Peyer's patch (tissue), 4 donors: ENCODE measurements at places on chromosomes 1 and 21.

GRCh38 chr1:7948960-7949359, 8.3 kb upstream of the TNFRSF9 start:
- DNase-seq = no peak

DNA sequence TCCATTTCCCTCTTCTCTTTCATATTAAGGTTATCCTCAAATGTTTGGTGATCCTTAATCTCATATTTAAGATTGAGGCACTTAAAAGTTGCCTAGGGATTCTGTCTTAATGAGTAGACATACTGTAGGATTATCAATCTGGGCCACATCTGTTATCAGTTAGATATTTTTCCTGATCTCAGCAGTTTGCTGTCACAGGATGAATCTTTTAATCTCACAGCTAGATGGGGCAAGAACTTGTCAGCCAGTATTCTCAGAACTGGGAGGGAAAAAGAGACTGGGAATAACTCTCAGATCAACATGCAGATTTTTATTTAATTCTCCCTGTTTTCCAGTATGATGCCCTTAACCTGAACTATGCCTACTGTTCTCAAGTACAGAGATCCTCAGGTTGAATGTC, 14.0 kb downstream of the ZNF644 start:
- no peak for DNase-seq

DNA sequence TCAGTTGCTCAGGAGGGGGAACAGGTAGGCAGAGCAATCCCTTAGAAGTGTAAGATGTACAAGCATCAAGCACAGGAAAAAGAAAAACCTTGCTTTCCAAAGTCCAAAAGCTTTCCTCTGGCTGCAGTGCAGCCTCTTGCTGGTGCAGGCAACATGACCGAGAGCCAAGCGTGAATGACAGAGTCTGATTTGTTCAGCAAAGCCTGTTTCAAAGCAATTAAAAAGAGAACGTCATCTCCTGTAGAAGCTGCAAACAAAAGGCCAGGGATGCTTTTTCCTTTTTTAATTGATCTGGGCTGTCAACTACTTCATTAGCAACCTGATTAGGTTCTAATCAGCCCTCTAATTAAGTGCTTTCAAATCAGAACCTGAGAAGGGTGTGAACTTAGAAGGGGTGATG, 38.2 kb upstream of the PLA2G2C start:
- no peak for DNase-seq

DNA sequence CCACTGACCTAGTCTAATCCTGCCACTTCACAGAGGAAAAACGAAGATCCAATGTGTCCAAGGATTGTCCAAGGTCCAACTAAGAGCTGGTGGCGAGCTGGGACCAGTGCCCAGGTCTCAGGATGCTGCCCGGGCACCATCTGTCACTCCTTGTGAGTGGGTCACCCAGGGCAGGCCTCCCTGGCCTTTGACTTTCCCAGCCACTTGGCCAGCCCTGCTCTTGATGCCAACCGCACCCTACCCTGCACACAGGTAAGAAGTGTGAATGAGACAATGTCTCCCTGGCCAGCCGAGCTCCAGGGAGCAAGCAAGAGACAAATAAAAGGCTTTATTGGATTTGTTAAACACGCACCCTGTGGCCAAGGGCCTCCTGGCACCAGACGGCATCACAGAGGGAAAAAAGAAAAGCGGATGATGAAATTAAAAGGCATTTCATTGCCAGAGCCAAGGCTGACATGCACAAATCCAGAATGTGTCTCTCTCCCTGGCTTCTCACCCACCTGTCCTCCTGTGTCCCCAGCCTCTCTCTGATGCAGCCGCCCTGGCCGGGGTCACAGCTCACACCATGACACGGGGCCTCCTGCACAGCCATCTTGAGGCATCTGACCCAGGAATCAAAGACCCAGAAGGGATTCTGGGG, 72.8 kb downstream of the CAMK2N1 start:
- DNase-seq = no peak

- DNase-seq = no peak
Observed at GRCh38 chr1:54697896-54698295, 17.8 kb upstream of the TTC4 start.

DNA sequence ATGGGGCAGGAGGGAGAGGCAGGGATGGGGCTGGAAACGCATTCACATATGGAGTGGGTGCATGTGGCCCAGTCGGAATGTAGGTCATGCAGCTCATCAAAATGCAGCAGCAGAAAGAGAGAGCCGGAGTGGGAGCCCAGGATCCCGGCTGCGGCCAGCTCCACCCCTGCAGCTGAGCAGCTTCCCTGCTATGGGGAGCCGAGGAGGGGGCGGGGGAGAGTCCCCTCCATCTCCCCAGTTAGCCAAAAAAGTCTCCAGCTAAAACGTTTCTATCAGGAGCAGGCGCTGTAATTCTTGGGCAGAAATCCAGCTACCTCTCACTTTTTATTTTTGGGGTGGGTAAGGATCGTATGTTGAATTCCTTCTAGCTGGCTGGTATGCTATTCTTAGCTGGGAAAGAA, 39.7 kb downstream of the MRPL37 start:
- DNase-seq = no peak

DNA sequence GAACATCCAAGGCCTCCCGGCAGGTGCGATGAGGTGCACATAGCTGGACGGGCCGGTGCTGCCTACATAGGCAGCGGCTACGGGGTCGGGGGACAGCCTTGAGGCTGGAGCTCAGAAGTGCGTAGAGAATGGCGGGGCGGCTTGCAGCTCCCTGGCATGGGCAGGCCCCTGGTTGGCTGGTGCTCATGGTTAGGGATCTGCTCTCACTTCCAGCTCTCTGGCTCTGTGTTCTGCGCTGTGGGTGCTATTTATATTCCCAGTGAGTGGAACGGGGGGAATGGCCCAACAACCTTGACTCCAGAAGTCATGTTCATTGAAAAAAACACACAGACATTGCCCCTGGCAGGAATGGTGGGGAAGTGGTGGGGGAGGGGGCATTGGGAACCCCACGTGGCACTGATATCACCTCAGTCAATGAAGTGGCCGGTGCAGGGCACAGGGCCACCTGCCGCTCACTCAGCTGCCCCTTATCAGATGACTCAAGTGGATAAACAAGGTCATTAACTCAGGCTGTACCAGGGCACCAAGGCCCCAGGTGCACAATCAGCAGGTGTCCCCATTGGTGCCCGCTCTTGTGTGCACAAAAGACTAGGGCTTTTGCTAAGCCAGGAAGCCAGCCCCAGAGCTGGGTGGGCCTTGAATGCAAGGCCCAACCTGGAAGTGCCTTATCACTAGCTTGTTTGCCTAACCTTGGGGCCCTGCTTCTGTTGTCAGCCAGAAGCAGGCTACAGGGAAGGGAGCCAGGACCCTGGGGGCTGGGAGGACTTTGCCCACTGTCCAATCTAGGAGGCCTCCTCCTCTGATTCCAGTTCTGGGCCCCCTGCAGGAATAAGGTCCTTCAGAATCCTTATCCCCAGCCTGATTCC, at the start of gene NR0B2:
Gene NR0B2, minus strand, starts transcription at position 222 of the 866 bp plus-strand sequence. Its CDS starts 35 bp downstream, at position 187.
- DNase-seq = peak; percentile 88

- no peak for DNase-seq
Observed at GRCh38 chr1:6094801-6095505, 49.3 kb downstream of the KCNAB2 start.

DNA sequence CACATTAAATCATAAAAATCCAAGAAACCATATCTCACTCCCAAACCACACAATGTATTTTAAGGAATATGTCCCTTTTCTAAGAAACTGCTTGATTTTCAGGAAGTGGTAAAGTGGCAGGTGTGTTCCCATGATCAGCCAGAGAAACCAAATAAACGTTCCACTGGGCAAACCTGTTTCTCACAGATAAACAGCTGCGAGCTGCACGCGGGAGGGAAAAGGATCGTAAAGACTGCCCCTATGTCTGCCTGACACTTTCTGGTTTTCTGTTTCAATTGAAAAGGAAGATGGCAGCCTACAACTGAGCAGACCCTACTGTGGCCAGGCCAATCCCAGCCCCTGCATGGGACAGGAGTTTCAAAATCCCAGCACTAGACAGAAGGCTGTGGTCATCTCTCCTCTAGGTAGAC, 36.6 kb downstream of the HIVEP3 start:
- DNase-seq = no peak

DNA sequence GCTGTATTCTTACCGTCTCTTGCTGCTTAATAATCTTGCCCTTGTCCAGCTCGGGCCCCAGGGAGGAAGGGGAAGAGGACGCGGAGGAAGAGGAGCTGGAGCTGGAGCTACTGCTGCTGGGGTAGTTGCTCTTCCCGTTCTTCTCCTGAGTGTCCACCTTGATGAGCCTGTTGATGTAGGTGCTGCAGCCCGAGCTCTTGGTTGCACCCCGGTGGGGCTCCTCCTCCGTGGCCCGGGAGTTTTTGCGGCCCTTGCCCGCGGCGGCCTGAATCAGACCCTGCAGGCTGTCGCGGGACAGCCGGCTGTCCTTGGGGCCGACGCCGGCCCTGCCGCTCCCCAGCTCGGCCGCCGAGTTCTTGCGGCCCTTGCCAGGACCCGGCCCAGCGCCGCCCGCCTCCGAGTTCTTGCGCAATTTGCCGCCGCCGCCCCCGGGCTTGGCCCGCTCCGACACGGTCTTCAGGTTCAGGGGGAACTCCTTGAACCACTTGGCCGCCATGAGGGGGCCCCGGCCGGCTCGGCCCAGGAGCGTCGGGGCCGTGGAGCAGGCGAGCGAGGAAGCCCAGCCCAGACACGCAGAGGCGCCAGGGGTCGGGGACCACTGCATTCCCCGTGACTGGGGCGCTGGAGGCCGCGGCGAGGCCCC, 475 bp upstream of the TDRD10 start:
- no peak for DNase-seq

- DNase-seq = no peak
Observed at GRCh38 chr1:206716870-206717673, 32.4 kb downstream of the MAPKAPK2 start.

DNA sequence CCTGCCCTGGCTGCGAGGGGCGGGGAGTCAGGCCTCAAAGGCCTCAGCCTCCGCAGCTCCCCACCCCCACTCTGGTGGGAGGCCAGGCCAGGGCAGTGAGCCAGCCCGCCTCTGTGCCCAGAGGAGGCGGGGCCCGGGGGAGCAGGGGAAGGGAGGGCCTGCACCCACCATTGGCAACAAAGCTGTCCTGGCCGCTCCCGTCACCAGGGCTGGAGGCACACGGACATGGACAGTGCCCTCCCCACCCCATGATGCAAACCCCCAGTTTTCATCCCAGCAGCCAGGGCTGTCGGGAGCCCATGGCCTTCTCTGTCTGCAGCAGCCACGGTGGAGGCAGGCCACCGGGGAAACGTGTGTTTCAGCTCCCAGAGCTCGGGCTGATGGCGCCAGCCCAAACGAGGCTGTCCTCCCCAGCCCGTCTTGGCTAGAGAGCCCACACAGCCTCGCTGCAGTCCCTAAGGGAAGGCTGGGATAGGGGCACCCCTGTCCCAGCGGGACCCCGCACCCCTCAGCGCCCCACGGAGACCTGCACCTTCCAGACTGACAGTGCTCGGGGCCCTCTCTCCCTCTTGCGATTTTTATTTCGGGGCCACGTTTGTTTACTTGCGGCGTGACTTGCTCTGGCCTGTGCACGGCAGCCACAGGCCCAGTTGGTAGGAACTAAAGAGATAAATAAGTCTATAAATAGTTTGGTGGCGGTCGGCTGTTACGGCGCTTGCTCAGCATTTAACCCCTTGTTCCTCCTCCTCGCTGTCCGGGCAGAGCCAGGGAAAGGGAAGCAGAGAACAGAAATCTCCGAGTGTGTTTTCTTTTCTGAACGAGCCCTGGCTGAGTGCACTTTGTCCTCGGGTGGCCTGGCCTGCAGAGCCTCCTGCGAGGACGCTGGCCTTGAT, 101.8 kb downstream of the PRDM16 start:
- no peak for DNase-seq

- DNase-seq = no peak
Observed at GRCh38 chr21:39319251-39319756, 5.9 kb upstream of the BRWD1 start.

DNA sequence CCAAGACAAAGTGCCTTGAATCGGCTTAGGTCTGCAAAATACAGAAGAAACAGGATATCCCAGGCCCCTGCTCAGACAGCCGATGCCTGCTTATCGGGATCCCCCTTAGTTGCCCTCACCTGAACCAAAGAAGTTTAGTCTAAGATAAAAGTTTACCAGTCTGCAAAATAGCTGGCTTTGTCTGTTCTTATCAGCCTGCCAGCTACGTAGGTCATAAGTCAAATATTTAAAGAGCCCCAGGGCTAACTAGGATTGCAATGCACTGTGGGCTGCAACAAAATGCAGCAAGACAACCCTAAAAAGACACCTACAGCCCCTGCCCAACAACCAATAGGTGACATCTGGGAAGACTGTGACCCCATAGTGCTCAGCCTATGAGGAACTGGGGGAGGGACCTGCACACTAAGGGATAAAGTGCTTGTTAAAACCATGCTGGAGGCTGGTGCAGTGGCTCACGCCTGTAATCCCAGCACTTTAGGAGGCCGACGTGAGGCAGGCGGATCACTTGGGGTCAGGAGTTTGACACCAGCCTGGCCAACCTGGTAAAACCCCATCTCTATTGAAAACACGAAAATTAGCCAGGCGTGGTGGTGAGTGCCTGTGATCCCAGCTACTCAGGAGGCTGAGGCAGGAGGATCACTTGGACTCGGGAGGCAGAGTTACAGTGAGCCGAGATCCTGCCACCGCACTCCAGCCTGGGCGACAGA, 27.4 kb downstream of the LRRC3 start:
- DNase-seq = no peak

DNA sequence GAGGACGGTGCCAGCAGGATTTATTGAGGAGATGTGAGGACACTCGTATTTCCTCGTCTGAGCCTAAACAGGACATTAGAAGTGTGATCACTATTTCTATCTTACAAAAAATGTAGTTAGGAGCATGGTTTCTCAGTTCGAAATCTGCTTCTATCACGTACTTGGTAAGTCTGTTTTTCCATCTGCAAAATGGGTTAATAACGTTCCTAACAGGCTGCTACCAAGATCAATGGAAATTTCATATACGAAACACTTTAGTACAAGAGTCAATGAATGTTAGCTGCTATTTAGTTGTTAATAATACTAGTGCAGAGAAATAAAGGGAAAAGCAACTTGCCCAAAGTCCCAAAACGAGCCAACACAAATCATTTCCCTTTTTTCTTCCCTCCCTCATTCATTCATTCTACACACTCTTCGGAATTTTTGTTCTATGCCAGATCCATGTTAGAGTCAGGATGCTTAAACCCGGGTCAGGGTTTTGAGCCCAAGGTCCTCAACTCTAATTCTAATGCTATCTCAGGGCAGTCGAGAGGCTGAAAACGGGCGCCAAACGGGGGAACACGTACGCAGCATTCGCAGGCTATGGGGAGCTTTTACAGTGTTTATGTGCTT, 608 bp downstream of the SNRNP40 start:
- DNase-seq = no peak

DNA sequence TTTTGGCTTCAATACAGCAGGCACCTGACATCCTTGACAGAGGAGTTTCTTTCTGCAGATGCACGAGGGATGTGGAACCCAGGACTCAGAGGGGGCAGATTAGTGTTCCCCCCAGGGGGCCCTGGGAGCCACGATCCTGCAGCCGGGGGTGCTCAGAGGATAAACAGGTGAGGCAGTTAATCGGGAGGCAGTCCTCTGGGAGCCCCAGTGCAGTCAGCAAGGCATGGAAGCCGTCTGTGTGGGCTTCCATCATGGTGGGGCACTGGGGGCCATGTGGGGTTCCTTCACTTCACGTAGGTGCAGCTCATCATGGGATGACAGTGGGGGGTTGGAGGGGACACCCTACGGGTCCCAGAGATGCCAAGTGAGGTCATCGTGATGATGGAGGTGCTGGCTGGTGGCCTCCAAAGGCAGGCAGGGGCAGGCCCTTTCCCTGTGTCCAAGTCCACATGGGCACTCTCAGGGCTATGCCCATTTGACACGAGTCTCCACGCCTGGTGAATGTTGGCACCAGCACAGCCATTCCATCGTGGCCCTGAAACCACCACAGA, 59.3 kb upstream of the ABCG1 start:
- DNase-seq = peak; percentile 37
